SJSA1 (cell line): ENCODE measurements at places on chromosomes 11 and 22.

GRCh38 chr22:40519284-40519947, 117.1 kb downstream of the MRTFA start:
- no peak for DNase-seq

DNA sequence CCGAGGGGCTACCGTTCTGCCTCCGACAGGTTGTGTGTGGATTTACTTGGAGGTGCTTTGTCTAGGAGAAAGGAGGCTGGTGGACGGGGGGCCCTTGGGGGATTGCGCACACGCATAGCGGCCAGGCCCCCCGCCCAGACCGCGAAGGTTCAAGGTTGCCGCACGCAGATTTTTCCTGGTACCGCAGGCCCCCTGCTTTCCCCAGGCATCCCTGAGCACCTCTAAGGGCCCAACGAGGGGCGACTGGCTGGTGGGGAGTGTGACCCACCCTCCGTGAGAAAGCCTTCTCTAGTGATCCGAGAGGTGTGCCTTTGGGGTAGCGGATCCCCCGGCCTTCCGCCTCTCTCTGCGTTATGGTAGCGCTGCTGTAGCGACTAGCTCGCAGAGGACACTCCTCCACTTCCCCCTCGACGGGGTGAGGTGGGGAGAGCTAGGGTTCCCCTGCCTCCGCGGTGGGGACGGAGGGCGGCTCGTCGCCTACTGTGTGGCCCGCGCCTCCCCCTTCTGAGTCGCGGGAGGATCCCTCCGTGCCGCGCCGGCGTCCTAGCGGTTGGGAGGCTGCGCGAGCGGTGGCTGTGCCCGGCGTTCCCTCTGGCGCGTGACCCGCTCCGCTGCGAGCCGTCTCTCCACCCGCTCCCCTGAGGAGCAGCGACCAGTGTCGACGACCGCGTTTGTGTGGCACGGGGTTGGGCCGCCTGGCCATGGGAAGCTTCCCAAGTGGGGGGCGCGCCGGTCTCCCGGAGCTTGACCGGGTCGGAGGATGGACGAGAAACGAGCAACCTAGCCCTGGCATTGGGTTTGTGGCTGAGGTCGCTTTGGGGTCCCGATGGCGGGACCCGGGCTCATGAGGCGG, 3900.0 kb upstream of the OR11H1 start:
- no peak for DNase-seq

- DNase-seq = no peak
Observed at GRCh38 chr11:83280256-83280655, 5.9 kb downstream of the CCDC90B start.

- DNase-seq = no peak
Observed at GRCh38 chr22:26743149-26743548, 85.8 kb downstream of the MIAT start.

DNA sequence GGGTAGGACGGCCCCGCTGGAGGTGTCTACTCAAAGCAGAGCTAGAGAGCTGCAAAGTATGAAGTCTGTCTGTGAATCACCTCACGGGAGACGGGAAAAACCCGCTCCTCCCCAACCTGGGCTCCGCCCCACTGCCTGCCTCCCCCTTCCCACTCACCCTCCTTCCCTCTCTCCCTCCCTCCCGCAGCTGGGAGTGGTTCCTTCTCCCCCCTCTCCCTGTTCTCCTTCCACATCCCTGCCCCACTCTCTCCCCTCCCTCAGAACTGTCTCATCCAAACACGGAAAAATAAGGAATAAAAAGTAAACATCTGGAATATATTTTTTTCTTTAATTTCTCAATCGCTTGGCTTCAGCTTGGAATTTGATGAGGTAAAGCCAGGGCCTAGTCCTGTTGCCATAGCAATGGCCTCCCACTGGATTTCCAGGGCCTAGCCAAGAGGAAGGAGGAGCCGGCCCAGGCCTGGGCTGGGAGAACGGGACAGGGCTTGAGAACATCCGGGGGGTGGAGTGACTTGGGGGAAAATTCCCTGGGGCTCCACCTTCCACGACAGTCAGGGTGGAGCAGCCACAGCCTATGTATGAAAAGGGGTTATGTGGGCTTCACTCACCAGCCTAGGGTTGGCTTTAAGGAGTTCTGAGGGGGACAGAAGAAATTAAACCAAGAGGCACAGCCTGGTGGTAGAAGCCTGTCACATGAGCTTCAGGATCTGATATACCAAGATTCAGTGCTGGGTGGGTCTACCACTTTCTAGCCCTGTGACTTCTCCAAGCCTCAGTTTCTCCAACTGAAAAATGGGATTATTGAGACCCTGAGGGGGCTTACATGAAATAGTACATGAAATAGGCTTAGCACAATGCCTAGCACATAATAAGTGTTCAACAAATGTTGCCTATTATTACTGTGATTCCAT, 2.2 kb downstream of the TNKS1BP1 start:
- peak; percentile 96 for DNase-seq

GRCh38 chr11:117146521-117146920, 2.4 kb downstream of the PAFAH1B2 start:
- DNase-seq = peak; percentile 12

GRCh38 chr11:86595451-86595850, 77.0 kb downstream of the ME3 start:
- DNase-seq = no peak

- DNase-seq = no peak
Observed at GRCh38 chr11:120248551-120249278, 8.8 kb downstream of the POU2F3 start.

DNA sequence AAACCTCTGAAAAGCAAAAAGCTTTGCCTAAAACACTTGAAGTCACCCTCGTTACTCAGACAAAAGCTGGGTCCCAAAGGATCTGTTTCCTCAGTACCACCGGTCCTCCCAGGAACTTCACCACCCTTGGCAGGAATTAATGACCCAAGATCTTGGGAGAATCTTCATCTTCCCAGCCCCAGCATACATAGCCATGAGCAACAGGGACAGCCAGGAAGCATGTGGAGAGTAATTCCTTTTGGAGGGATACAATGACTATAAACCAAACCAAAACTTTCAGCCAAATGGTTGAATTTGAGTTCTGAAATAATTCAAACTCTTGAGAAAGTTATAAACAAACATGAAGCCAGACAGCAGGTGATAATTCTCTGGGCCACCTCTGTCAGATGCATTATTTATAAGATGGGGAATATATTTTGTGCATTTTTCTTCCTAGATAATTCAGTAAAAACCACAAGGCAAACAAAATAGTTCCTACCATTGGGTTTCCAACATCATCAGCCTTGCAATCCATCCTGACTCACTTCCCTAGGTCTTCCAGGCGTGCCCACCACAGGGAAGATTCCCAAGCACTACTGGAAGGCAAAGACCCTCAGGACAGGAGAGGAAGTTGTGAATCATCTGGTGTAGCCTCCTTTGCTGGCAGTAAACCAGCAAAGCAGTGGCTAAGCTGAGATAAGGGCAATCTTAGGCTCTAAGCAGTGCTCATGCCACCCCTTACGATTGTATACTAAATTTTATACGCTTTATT, 71.7 kb upstream of the DRD2 start:
- peak; percentile 89 for DNase-seq

DNA sequence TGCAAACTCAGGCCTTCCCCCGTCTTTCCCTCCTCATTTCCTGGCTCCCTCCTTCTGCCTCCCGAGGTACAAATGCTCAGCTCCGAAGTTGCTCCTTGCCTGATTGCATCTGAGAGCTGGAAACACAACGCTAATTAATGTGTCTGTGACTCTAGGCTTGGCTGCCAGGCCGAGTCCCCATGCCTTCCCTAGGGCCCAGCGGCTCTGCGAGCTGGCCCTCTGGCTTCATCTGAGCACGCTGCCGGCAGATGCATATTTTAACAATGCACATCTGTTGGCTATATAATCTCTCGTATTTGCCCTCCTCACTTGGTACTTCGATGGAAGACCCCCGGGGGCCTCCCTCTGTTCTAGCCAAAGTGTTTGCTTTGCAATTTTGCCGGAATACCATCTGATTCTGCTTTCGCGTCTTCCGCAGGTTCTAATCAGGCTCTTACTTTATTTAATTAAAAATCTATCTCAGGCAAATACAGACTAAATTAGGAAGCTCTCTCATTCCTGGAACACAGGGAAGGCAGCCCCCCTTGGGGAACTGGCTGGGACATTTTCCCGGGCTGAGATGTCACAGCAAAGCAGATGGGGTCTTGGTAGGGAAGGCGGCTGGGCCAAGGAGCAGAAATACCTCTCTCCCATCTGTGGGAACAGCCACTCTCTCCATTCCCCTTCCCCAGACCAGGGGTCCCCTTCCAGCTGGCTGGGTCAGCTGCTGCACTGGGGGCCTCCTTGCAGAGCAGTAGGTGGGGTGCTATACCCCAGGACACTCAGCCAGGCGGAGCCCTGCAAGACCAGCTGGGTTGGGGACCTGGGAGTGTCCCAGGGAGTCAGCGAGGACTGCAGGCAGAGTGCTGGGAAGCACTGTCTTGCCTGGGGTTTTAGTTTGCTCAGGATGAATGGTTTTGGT, 162.8 kb downstream of the ST3GAL4 start:
- DNase-seq = no peak

DNA sequence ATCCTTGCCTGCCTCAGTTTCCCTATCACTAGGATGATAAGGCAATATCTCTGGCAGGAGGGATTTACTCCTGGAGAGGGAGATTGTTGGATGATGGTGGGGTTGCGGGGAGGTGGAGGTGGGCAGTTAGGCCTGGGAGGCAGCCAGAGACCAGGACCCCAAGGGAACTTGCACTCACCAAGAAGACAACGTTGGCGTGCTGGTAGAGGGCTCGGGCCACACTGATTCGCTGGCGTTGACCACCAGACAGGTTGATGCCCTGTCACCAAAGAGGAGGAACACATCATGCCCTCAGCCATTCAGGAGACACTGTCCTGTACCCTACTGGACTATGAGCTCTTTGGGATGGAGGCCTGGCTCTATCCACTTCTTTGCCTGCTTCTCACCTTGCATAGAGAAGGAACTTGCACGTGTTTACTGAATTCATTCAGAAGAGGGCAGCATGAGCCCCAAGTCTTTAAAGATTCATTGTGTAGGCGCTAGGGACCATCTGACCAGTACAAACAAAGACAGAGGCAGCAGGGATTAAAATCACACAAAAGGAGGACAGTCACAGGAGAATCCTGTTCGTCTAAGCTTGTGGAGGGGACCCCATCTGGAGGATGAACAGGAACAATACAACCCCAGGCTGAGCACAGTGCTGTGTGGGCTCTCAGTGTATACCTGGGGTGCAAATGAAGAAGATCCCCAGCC, 24.2 kb upstream of the KCNJ11 start:
- DNase-seq = no peak
